ENCODE measurements at places on chromosomes 12 and 14.

GRCh38 chr12:1794440-1795090 is 25.8 kb upstream of the LRTM2 start:
- no peak overlapping the region for H3K27ac ChIP-seq
- DNase-seq: no peak
- H3K4me1 ChIP-seq: peaks cover 5% of the 10 kb centered on the region
- H3K36me3 ChIP-seq: no peaks in the 10 kb centered on the region
- no peak overlapping the region for H3K4me3 ChIP-seq

GRCh38 chr14:82500222-82500621 is 966.6 kb upstream of the SEL1L start:
- H3K4me1 ChIP-seq: no peaks in the 10 kb centered on the region
- no peak overlapping the region for H3K4me3 ChIP-seq
- no peaks in the 10 kb centered on the region for H3K36me3 ChIP-seq
- H3K27ac ChIP-seq: no peak overlapping the region
- DNase-seq: no peak

- H3K27ac ChIP-seq: no peak overlapping the region
- peak overlapping the region; percentile 50 for H3K4me3 ChIP-seq
- peaks cover 19% of the 10 kb centered on the region for H3K27me3 ChIP-seq
- H3K36me3 ChIP-seq: no peaks in the 10 kb centered on the region
These were observed 459 bp downstream of the ITGA7 start for GRCh38 chr12:55707219-55707671.

GRCh38 chr12:74488134-74488533 is 49.5 kb upstream of the ATXN7L3B start:
- no peak for DNase-seq
- H3K4me3 ChIP-seq: no peak overlapping the region

DNA sequence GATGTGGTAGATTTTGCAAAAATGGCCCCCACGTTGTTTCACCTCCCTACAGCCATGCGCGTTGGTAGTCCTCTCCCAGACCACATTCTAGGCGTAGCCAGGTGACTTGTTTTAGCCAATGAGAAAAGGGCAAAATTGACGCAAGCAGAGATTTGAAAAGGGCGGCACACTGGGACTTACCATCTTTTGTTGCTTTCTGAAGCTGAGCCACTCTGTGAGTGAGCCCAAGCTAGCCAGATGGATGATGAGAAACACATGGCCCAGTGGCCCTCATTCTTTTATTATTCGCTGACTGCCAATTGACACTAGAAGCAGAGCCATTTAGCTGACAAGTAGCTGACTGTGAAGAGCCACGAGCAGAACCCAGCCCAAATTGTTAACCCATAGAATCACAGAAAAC is 142.0 kb upstream of the GZMB start:
- H3K36me3 ChIP-seq: no peaks in the 10 kb centered on the region
- H3K4me1 ChIP-seq: no peaks in the 10 kb centered on the region
- DNase-seq: no peak
- no peak overlapping the region for H3K4me3 ChIP-seq

DNA sequence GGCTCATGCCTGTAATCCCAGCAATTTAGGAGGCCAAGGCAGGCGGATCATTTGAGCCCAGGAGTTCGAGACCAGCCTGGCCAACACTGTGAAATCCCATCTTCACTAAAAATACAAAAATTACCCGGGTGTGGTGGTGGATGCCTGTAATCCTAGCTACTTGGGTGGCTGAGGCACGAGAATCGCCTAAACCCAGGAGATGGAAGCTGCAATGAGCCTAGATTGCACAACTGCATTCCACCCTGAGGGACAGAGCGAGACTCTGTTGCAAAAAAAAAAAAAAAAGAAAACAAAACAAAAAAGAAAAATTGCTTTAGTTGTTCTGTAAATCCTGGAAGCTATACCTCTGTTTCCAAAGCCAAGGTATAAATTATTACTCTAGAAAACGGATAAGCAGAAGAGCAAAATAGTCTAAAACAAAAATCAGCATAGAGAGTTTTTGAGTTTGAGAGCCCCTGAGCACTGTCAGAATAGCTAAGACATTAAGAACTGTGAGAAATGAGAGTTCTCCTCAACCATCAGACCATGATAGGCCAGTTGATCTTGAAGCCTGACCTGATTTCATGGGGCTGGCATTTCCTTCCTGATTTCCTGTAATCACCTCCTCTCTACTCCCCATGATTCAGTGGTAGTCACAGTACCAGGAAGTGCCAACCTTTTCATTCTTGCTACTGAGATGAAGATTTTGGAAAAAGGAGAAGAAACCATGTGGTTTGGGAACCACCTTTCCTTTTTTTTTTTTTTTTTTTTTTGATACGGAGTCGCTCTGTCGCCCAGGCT is 31.7 kb downstream of the ATP2A2 start:
- H3K27ac ChIP-seq: no peak overlapping the region
- no peaks in the 10 kb centered on the region for H3K27me3 ChIP-seq
- peak; percentile 64 for DNase-seq
- peaks cover 2% of the 10 kb centered on the region for H3K4me1 ChIP-seq
- H3K36me3 ChIP-seq: peaks cover 8% of the 10 kb centered on the region
- no peak overlapping the region for H3K4me3 ChIP-seq

- no peak overlapping the region for H3K27ac ChIP-seq
- peaks cover 39% of the 10 kb centered on the region for H3K36me3 ChIP-seq
- no peak for DNase-seq
- H3K4me3 ChIP-seq: no peak overlapping the region
- no peaks in the 10 kb centered on the region for H3K4me1 ChIP-seq
These were observed 39.8 kb downstream of the BAZ2A start for GRCh38 chr12:56590237-56590830.

DNA sequence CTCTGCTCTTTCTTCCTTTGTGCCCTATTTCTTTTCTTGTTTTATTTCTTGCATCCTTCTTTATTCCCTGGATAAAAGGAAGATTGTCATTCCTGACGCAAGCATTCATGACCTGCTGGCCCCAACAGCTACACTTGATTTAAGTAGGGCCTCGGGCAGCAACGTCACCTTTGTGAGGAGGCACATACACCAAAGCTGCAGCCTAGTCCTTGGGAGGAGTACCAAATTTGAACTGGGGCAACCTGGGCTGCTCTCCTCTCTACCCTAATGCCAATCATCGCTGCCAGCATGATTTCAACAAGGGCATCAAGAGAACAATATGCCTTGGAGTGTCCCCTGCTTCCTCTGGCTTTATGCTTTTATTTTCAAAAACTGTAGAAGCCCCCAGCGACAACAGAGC is 76.4 kb downstream of the C12orf50 start:
- no peaks in the 10 kb centered on the region for H3K4me1 ChIP-seq
- H3K27ac ChIP-seq: no peak overlapping the region
- H3K27me3 ChIP-seq: no peaks in the 10 kb centered on the region

DNA sequence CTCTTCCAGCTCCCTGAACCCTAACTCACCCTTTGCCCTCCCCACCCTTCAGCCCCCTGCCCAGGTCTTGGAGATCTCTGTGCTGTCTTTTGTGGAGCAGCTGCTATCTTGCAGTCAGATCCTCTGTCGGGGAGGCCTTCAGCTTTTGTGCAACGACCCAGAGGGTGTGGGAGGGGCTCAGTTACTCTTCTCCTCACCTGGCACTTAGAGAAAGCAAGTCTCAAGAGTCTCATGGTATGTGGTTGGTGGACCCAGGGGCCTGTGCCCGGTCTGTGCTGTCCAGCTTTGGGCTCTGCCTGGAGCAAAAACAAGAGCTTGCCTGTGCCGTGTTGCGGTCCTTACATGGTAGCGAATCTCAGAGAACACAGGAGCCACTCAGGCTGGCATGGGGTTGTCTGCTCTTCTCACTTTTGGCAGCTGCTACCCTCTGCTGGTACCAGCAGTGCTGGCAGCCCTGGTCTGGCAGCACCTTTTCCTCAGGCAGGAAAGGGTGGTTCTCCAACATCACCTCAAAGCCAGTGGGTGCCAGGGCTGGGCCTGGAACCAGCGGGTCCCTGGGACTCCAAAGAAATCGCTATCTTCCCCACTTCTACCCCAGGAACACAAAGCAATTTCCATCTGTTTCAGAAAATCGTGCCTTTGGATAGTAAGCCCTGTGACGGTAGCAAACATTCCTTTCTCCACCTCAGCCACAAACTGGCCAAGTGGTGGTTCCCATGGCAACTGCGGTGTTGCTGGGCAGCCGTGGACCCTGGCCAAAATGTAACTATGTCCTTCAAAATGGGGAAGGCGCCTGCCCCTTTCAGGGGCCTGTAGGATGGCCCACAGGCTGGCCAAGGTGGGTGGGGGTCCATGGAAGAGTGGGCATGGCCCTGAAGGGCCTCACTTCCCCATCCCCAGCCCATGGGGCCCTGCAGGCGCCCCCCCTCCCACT is 90.0 kb downstream of the RIN3 start:
- no peak overlapping the region for H3K27ac ChIP-seq
- H3K4me3 ChIP-seq: no peak overlapping the region
- no peaks in the 10 kb centered on the region for H3K4me1 ChIP-seq
- no peaks in the 10 kb centered on the region for H3K27me3 ChIP-seq

DNA sequence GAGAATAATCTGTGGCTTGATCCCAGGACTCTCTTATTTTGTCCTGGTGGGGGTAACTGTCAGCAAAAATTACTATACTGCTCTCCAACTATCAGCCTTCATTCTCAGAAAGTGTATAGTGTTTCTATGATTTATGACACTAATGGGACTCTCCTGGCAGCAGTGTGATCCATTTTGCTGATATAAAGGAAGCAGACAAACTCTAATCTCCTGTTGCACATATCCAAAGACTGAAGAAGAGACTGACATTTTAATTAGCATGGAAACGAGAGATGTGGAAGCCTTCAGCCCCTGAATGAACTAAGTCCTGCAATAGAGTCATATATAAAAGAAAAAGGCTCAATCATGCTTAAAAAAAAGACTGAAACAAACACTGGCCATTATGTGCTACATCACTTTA is 127.8 kb upstream of the SSTR1 start:
- no peaks in the 10 kb centered on the region for H3K36me3 ChIP-seq
- no peak for DNase-seq
- H3K27me3 ChIP-seq: no peaks in the 10 kb centered on the region

- DNase-seq: no peak
- H3K27me3 ChIP-seq: no peaks in the 10 kb centered on the region
- no peak overlapping the region for H3K4me3 ChIP-seq
- H3K36me3 ChIP-seq: no peaks in the 10 kb centered on the region
These were observed 5.2 kb downstream of the DCN start for GRCh38 chr12:91177381-91177780.

DNA sequence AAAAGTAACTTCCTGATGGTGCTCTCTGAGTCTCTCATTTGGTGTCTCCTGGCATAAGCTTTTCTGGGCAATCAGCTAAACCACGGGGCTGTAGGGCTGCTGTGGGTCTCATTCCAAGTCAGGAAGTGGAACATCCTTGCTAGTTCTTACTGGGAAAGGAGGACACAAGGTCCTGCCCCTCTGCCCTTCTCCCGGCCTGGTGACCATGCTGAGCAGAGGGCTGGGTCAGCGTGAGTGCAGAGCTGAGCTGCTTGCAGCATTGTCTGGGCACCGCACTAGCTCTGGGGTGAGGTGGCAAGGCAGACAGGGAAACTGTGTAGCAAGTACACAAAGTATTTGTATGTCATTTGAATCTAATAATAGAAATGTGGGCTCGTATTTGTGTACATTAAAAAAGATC is 45.0 kb upstream of the ASPG start:
- H3K27ac ChIP-seq: no peak overlapping the region
- no peaks in the 10 kb centered on the region for H3K27me3 ChIP-seq
- no peak for DNase-seq
- no peak overlapping the region for H3K4me3 ChIP-seq
- H3K36me3 ChIP-seq: no peaks in the 10 kb centered on the region
- no peaks in the 10 kb centered on the region for H3K4me1 ChIP-seq

GRCh38 chr14:53957739-53958138 is 1.1 kb upstream of the BMP4 start:
- peaks cover 6% of the 10 kb centered on the region for H3K4me1 ChIP-seq
- H3K27ac ChIP-seq: peak overlapping the region; percentile 67
- no peaks in the 10 kb centered on the region for H3K36me3 ChIP-seq

DNA sequence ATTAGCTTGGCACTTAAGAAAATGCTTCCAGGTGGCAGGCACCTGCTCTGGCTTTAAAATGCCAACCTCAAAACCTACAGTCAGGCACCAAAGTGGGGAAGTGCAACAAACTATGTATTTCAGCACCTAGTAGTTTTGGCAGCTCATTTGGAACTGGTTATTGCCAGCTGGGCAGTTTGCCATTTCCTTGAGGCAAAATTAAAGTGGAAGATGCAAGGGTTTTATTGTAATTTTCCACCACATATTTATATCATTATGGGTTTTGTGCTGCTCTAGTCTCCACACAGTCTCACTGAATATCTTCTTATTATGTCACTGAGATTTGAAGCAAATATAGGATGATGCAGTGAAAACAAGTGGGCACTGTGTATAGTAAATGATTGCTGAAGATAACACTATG is 117.0 kb downstream of the PRKD1 start:
- no peaks in the 10 kb centered on the region for H3K4me1 ChIP-seq
- no peak for DNase-seq
- H3K36me3 ChIP-seq: no peaks in the 10 kb centered on the region
- no peaks in the 10 kb centered on the region for H3K27me3 ChIP-seq
- no peak overlapping the region for H3K27ac ChIP-seq

GRCh38 chr14:67675219-67675582 is 769 bp upstream of the VTI1B start:
- no peak for DNase-seq
- peaks cover 2% of the 10 kb centered on the region for H3K4me1 ChIP-seq
- H3K27me3 ChIP-seq: no peaks in the 10 kb centered on the region
- peak overlapping the region; percentile 93 for H3K27ac ChIP-seq
- peaks cover 11% of the 10 kb centered on the region for H3K36me3 ChIP-seq
- peak overlapping the region; percentile 82 for H3K4me3 ChIP-seq

DNA sequence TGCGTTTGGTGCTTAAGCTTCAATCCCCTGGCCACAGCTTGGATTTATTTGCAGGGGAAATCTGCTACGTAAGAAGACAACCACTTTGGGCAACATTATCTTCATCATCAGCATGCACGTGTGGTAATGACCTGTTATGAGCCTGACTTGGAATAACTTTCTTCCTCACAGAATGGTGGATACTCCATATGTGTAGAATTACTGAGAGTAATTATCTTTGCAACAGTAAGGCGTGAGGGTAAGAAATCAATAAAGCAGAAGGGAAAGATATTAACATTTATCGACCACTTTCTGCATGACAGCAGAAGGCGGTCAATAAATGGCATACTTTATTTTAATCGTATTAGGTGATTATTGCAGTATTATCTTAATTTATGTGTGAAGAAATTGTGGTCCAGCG is 152.7 kb downstream of the RGS6 start:
- DNase-seq: no peak
- no peak overlapping the region for H3K27ac ChIP-seq
- H3K4me1 ChIP-seq: no peaks in the 10 kb centered on the region
- no peak overlapping the region for H3K4me3 ChIP-seq

- H3K4me3 ChIP-seq: no peak overlapping the region
- no peaks in the 10 kb centered on the region for H3K36me3 ChIP-seq
These were observed 1.6 kb upstream of the MLXIP start for GRCh38 chr12:122076743-122077495.

- H3K4me3 ChIP-seq: no peak overlapping the region
These were observed 269.3 kb downstream of the DAD1 start for GRCh38 chr14:22319526-22320361.

GRCh38 chr12:41966001-41966400 is 178.7 kb downstream of the GXYLT1 start:
- no peak overlapping the region for H3K4me3 ChIP-seq
- no peaks in the 10 kb centered on the region for H3K27me3 ChIP-seq
- H3K4me1 ChIP-seq: peaks cover 6% of the 10 kb centered on the region
- DNase-seq: peak; percentile 1

Data from trophoblast cell (in vitro differentiated cells and primary cell).